Sigmoid colon (tissue), 7 donors: ENCODE measurements at places on chromosomes 11 and 22. TPM values are rescaled to one million over a fixed set of nuclear protein-coding genes. Genes with fewer than 3 reads are reported as not detected.

- DNase-seq: no peak
- H3K4me3 ChIP-seq: no peak overlapping the region
- H3K27ac ChIP-seq: no peak overlapping the region
- no peaks in the 10 kb centered on the region for H3K4me1 ChIP-seq
- H3K27me3 ChIP-seq: no peaks in the 10 kb centered on the region
Measured at GRCh38 chr11:78290293-78291176, 101.8 kb downstream of the USP35 start.

DNA sequence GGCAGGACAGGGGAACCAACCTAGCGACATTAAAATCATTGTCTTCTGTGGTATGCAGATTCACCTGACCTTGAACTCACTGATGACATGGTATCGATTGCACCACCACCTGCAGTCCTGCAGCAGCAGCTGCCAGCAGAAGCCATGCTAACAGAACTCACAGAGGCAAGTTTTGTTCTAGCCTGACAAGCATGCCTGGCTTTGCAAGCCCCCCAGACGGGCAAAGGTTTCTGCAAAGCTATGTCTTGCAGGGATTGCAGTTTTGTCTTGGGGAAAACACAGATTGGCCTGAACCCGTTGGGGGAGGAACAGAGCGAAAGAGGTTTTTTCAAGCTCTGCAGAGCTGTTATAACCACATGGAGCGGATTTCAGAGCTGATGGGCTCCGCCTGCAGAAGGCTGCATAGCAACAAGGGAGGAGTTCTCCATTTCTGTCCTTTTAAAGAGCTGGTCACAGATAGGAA, 221.0 kb downstream of the HIPK3 start:
- no peak overlapping the region for H3K27ac ChIP-seq
- no peaks in the 10 kb centered on the region for H3K4me1 ChIP-seq
- DNase-seq: no peak
- H3K4me3 ChIP-seq: no peak overlapping the region
- no peaks in the 10 kb centered on the region for H3K27me3 ChIP-seq

GRCh38 chr11:17578296-17578695, 31.2 kb downstream of the OTOG start:
- DNase-seq: no peak
- no peaks in the 10 kb centered on the region for H3K4me1 ChIP-seq
- no peaks in the 10 kb centered on the region for H3K27me3 ChIP-seq

The SBF2 gene
- total RNA-seq: 56.2 TPM

DNA sequence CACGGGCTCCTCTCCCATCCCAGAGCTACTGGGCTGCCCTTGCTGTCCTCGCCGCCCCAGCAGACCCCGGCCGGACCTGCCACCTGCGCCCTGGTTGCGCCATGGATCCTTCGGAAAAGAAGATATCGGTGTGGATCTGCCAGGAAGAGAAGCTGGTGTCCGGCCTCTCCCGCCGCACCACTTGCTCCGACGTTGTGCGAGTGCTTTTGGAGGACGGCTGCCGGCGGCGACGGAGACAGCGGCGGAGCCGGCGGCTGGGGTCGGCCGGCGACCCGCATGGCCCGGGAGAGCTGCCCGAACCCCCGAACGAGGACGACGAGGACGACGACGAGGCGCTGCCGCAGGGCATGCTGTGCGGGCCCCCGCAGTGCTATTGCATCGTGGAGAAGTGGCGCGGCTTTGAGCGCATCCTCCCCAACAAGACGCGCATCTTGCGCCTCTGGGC, 382 bp downstream of the RASSF10 start:
- no peak overlapping the region for H3K27ac ChIP-seq
- H3K36me3 ChIP-seq: no peaks in the 10 kb centered on the region
- H3K27me3 ChIP-seq: peaks cover 37% of the 10 kb centered on the region
- DNase-seq: no peak

- H3K4me1 ChIP-seq: no peaks in the 10 kb centered on the region
- no peak overlapping the region for H3K4me3 ChIP-seq
- no peaks in the 10 kb centered on the region for H3K36me3 ChIP-seq
- DNase-seq: no peak
- no peak overlapping the region for H3K27ac ChIP-seq
- H3K27me3 ChIP-seq: no peaks in the 10 kb centered on the region
Measured at GRCh38 chr11:27558401-27558800, 51.8 kb upstream of the LIN7C start.

DNA sequence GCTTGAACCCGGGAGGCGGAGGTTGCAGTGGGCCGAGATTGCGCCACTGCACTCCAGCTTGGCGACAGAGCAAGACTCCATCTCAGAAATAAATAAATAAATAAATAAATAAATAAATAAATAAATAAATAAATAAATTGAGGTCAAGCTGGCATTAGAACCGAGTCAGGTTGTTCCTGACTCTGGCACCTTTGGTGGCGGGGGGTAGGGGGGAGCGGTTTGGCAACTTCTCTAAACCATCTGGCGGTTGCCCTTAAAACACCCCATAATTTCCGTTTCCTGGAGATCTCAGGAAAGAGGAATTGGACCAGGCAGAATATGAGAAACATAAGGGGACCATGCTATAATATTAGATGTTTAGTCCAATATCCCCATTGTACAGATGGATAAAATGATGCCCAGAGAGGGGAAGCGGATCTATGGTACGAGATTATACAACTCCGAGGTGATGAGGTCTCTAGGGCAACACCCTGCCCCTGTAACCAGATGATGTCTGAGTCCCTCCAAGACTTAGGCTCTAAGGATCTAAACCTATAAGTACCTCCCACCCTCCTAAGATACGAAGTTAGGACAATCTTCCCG, 785 bp downstream of the CLPB start:
- H3K36me3 ChIP-seq: peaks cover 21% of the 10 kb centered on the region
- peak overlapping the region; percentile 95 for H3K27ac ChIP-seq
- no peak for DNase-seq
- H3K4me3 ChIP-seq: peak overlapping the region; percentile 81

GRCh38 chr22:36177160-36177559, 16.6 kb upstream of the APOL3 start:
- no peaks in the 10 kb centered on the region for H3K4me1 ChIP-seq
- no peaks in the 10 kb centered on the region for H3K36me3 ChIP-seq
- DNase-seq: no peak
- H3K27me3 ChIP-seq: no peaks in the 10 kb centered on the region

DNA sequence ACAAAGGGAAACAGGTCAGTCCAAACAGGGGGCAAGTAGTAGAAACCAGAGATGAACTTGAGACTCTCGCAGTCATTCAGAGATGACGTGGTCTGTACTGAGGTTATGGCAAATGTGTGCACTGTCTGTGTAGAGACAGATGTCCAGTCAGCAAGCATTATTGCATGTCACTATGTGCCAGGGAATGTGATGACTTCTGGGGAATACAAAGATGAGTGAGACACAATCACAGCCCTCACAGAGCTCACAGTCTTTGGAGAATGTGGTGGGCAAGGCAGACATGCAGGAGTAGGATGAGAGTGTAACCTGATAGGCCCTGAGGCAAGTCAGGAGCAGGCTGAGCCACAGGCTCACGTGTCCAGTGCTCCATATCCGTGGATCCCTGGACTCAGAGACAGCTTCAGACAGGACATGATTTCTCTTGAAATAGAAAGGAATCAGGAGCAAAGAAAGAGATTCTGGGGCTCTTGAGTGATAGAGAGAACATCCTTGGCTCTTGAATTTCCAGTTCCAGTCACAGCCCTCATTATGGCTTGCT, 550.7 kb downstream of the ETS1 start:
- H3K27me3 ChIP-seq: no peaks in the 10 kb centered on the region
- no peak overlapping the region for H3K27ac ChIP-seq
- no peak for DNase-seq
- H3K4me1 ChIP-seq: no peaks in the 10 kb centered on the region

DNA sequence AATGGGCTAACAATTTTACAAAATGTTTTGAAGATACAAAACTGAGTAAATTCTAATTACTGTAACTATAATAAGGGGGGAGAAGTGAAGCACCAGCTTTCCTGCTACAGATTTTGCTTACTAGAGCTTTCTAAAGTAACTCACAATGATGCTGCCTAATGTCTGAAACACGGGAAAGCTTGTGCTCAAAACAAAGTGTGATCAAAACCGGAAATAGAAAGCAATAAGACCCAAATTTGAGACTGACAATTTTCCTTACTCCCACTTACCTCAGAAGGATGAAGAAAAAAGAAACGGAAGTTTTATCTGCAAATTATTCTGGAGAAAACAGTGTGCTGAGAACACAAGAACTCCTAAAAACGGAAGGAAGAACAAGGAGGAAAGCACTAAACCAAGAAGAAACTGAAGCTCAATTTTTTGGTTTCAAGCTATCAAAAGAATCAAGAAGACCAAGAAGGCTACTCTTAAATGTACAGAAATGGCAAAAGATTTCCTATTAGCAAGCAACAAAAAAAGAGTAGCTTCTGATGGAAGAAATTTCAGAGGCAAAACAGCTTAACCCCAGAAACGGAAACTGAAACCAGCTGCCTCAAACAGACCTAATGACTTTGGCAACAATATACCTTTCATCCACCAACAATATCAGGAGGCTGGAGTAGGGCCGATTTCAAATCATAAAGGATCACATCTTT, 33.4 kb downstream of the AMBRA1 start:
- DNase-seq: no peak
- H3K4me3 ChIP-seq: peak overlapping the region; percentile 43
- peaks cover 34% of the 10 kb centered on the region for H3K4me1 ChIP-seq
- H3K27ac ChIP-seq: peak overlapping the region; percentile 77

DNA sequence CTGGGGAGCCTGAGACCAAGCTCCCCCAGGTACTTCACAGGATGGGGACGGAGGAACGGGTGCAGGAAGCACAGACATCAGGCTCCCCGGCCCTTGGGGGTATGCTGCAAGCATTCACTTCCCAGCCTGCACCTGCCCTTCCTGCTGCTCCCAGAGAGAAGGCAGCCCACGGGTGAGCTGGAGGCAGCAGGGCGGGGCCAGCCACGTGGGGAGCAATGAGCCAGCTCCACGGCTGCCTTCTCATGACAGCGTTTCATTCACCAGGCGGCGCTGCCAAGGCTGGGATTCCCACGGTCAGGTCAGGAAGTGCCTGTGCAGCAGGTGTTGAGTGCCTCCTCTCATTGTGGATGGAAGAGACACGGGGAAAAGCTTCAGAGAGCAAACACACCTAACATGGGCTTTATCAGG, 14.5 kb upstream of the PHLDA2 start:
- H3K4me3 ChIP-seq: no peak overlapping the region
- no peaks in the 10 kb centered on the region for H3K36me3 ChIP-seq
- no peak for DNase-seq
- H3K27me3 ChIP-seq: no peaks in the 10 kb centered on the region
- peaks cover 22% of the 10 kb centered on the region for H3K4me1 ChIP-seq

DNA sequence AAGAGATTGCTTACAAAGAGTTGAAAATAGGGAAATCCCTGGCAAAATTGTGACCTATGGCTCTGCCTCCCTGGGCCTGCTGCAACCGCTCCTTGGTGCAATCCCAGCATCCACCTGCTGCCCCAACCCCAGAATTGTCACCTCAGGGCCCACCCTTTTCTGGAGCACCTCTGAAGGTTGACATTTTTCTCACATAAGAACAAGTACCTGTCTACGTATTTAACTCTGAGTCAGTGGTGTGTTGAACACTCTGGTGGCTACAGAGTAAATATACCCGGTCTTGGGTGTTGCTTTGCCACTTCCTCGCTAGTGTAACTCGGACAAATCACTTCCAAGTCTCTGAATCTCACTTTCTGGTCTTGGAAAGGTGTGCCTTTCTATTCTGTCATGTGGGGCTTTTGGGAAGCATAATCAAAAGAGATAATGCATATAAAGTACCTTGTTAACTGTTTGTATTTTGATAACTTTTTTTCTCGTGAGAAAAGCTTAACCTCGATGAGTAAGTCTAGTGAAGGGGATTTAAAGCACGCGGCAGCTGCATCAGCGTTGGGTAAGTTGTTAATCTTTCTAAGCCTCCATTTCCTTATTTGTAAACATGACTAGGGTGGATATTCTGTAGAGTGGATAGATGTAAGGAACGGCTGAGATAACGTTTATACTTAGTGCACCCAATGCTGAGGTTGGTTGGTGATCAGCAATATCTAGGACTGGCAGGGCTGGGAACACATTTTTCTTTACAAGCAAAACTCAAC, 881.2 kb downstream of the OPCML start:
- DNase-seq: no peak
- H3K4me1 ChIP-seq: no peaks in the 10 kb centered on the region
- no peaks in the 10 kb centered on the region for H3K27me3 ChIP-seq
- no peak overlapping the region for H3K27ac ChIP-seq
- no peak overlapping the region for H3K4me3 ChIP-seq

- H3K27me3 ChIP-seq: no peaks in the 10 kb centered on the region
- H3K4me3 ChIP-seq: no peak overlapping the region
- no peaks in the 10 kb centered on the region for H3K4me1 ChIP-seq
- DNase-seq: no peak
Measured at GRCh38 chr11:14783788-14784187, 108.2 kb downstream of the CYP2R1 start.

- no peak overlapping the region for H3K4me3 ChIP-seq
- no peaks in the 10 kb centered on the region for H3K4me1 ChIP-seq
- peaks cover 18% of the 10 kb centered on the region for H3K27me3 ChIP-seq
- H3K27ac ChIP-seq: no peak overlapping the region
- no peaks in the 10 kb centered on the region for H3K36me3 ChIP-seq
Measured at GRCh38 chr22:43847376-43848289, 14.7 kb downstream of the SULT4A1 start.

DNA sequence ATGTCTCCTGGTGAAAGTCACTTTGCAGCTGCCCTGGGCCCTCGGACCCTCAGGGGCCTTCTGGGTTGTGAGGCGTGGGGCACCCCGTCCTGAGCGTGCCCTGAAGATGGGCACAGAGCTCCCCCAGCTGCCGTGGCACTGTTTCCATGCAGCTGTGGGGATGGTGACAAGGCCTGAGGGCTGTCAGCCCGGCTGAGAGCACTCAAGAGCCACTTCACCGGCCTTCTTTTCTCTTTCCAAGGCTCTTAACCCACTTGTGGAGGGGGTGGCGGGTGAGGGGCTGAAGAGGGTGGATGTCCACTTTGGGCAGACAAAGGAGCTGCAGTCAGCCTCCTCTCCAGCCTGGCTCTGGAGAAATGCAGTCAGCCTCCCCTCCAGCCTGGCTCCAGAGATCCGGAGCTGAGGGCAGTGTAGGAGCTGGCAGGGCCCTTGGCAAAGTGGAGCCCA, 239.5 kb downstream of the ST3GAL4 start:
- no peaks in the 10 kb centered on the region for H3K36me3 ChIP-seq
- H3K27me3 ChIP-seq: no peaks in the 10 kb centered on the region
- no peak overlapping the region for H3K27ac ChIP-seq
- DNase-seq: no peak

The MRPL49 gene
- total RNA-seq: 59.9 TPM

- H3K4me3 ChIP-seq: no peak overlapping the region
- no peaks in the 10 kb centered on the region for H3K4me1 ChIP-seq
- H3K27ac ChIP-seq: no peak overlapping the region
- no peak for DNase-seq
- H3K36me3 ChIP-seq: no peaks in the 10 kb centered on the region
Measured at GRCh38 chr22:17237038-17237668, 17.9 kb upstream of the ADA2 start.

DNA sequence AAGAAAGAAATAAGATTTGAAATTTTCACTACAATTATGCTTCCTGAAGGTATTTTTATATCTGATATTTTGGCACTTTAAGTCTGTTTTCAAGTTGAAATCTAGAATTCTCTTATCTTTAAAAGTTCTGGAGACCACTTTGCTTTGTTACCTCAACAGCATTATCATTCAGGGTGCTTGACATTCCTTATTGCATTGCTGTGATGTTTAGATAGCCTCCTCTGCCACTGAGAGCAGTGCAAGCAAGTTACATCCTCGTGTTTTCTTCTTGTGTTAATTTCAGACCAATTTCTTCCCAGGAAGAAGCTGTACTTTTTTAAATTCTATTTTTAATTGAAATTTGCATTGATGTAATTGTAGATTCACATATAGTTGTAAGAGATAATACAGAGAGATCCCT, 333.9 kb upstream of the KIRREL3 start:
- no peaks in the 10 kb centered on the region for H3K27me3 ChIP-seq
- no peaks in the 10 kb centered on the region for H3K4me1 ChIP-seq
- H3K36me3 ChIP-seq: no peaks in the 10 kb centered on the region
- H3K27ac ChIP-seq: no peak overlapping the region

The SOX10 gene
- total RNA-seq: 3.8 TPM
